Diencephalon (tissue), 1 donor: ENCODE measurements at places on chromosomes 7 and 10. TPM values are rescaled to one million over a fixed set of nuclear protein-coding genes. Genes with fewer than 3 reads are reported as not detected.

The MKX gene
- total RNA-seq = 3.2 TPM

The NPC1L1 gene
- total RNA-seq = not detected

The EPHB6 gene
- 21.9 TPM for total RNA-seq

The LEP gene
- not detected for total RNA-seq
